ENCODE measurements at places on chromosomes 1 and 21.

DNA sequence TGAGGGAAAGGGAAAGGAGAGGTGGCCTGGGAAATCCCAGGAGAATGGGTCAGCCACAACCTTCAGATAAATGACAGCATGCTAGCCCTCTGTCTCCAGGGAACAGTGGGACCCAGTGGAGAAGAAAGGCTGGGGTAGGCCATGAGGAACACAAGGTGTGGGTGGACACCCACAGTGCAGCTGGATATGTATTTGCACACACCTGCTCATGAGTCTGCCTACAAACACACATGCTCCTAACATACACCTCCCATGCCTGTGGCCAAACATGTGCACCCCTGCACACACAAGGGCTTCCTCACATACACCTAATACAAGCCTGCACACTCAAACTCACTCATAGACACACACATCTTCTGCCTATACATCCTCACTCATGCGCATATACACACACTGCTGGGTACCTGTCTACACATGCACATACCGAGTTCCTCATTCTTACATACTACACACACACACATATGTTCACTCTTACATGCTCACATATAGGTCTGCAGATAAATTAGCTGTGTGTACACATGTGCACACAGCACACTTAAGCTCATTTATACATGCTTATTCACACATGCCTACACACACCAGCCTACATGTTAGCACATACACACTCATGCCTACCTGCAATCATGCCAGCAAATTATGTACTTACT is 3.6 kb downstream of the C1orf216 start:
- no peak for DNase-seq

- DNase-seq, result no peak
Observed at GRCh38 chr1:7786795-7787194, 2.7 kb downstream of the PER3 start.

DNA sequence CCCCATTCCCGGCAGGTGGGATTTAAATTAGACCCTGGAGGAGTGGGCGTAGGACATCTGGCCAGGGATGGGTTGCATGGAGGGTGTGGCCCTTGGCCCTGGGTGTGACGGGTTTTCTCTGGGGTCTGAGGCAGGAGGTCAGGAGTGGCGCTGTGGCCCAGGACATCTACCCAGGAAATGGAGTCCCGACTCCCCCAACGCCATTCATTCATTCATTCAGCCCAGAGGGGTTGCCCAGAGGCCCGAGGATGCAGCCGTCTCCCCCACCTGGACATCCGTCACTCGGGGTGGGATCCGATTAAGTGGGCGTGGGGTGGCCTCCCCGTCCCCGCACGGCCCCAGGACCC is 663 bp downstream of the ATP13A2 start:
- no peak for DNase-seq

DNA sequence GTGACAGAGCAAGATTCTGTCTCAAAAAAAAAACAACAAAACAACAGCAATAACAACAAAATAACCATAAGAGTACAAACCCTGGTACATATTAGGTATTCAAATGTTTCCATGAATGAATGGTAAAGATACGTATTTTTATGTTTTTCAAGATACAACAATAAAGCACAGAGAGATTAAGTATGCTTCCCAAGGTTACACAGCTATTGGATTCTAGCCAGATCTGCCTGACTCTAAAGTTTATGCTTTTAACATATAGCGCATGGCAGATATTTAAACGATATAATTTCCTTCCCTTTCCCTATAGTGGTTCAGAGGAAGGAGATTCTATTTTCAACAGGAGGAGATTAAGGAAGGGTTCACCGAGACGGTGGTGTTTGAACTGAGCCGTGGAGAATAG is 25.5 kb downstream of the RNU5D-1 start:
- DNase-seq, result no peak

- DNase-seq, result no peak
Observed at GRCh38 chr21:45381036-45381787, 23.8 kb upstream of the COL18A1 start.

DNA sequence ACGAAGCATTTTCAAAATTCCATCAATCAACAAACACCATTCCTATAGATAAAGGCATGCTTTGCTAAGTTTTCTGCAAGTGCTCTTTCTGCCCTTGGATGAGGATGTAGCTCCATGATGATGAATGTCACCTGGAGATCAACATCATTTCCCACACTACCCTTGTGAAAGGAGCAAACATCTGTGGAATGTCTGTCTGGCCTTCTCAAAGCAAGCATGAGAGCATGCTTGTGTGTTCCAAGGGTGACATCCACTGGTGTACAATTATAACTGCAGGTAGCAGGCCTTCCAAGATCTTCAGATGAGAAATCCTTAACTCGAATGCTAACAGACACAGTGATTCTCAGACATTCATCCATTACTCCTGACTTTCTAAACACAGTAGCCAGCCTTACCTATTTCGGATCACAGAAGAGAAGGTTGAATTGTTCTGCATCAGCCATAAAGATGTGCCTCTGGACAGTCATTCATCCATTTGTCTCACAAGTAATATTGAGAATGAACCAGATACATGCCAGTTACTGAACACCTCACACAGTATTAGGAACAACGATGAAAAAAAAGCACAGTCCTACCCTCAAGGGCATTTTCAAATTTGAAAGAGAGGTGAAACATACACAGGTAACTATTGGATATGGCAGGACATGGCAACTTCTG is 162.4 kb downstream of the TPR start:
- DNase-seq, result no peak

DNA sequence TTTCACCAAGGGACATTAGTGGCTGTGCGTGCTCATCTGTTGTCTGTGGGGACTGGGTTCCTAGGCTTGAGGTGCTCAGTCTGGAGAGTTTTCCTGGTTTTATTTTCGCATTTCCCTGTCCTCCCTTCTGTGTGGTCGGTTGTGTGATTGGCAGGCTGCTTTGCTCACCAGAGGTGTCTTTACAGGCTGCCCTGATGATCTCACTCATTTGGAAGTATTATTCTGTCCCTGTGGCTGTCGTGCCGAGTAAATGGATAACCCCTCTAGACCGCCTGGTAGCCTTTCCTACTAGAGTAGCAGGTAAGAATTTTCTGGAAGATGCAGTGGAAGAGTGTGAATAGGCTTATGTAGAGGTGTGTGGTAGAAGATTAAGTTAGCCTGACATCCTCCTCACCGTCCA is 44.1 kb upstream of the HMGN1 start:
- no peak for DNase-seq

DNA sequence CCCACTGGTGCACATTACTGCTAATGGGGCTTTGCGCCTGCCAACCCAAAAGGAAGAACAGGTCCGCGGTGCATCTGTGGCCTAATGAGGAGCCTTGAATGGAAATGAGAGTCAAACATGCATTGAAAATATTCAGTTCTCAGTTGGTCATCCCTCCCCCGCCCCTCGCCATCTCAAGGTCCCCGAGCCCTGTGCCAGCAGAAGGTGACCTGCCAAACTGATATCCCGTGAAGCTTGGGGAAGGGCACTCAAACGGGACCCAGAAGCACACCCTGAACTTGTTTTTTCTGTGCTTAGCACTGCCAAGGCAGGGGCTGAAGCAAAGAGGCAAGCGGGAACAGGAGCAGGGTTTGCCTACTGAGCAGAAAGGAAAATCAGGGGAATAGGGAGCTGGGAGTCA is 67.9 kb upstream of the ZNF648 start:
- DNase-seq, result no peak

DNA sequence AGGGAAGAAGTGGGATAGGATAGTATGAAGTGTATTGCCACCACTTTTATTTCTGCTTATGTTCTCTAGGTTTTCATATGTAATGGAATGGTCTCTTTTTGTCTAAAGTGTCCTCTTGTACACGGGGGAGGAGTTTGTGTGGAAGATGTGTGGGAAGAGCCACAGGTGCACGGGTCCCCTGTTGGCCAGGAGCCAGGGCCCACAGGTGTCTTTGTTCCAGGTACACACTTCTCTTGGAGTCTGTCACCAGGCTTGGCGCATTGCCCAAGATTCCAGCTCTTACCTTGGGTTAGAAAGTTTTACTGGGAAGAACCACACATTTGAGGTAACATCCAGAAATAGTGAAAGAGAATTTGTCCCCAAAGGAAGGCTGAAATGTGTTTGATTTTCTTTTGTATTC is 10.5 kb downstream of the TENT5C start:
- DNase-seq, result no peak

DNA sequence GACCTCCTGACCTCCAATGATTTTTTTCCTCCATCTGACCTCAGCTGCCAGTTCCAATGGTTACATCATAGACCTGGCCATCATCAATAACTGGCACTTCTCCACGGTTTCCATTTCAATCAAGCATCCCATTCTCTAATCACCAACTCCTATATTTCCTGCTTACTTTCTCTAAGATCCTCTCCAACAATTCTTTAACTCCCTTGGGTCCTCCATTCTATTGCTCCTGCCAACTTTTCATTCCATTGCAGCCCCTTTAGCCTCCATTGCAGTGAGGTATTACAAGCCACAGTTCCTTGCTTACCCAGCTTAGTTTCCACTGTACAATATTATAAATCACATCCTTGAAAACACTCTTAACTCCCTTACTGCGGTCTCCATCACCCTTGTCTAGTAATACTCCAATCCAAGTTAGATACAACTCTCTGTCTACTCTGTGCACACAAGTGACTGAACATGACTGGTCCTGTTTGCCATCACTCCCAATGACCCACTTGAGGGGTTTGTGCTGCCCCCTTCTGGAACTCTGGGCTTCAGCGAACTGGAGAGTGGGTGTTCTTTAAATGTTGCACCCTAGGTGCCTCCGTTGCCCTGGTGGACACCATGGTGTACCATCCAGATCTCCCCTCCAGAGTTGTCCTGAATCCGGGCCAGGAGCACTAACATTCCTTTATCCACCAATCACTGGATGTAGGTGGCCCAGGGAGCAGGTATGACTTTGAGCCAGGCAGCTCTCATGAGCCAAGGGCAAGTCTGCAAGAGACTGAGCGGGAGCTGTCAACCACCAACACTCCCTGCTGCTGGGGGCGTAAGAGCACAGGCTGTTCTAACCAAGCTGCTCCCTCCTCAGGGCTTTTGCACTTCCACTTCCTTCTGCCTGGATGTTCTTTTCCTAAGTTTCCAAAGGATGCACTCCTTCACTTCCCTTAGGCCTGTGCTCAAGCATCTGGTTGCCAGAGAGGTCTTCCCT is 3.7 kb upstream of the FNDC7 start:
- DNase-seq, result peak; percentile 35

DNA sequence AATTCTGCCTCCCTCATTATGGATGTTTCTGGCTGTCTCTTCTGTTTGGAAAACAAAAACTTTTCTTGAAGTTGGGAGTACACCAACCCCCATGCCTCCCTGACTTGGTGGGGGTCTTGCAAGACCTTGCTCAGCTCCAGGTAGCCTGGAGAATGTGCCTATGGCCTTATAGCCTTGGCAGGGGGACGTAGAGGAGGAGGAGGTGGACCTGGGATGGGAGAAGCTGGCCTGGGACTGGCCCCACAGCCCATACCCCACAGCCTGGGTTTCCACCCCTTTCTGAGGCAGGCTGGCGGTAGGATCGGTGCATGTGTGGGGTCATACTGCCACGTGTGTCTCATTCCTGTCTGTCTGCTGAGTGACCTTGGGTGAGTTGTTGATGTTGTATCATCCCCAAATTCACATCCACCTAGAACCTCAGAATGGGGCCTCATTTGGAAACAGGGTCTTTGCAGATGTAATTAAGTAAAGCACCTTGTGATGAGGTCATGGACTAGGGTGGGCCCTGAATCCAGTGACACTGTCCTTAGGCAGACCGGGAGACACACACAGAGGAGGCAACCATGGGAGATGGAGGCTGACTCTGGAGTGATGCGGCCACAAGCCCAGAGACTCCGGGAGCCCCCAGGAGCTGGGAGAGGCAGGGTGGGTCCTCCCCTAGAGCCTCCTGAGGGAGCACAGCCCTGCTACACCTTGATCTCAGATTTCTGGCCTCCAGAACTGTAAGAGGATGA is 18.5 kb downstream of the OBSCN start:
- no peak for DNase-seq

DNA sequence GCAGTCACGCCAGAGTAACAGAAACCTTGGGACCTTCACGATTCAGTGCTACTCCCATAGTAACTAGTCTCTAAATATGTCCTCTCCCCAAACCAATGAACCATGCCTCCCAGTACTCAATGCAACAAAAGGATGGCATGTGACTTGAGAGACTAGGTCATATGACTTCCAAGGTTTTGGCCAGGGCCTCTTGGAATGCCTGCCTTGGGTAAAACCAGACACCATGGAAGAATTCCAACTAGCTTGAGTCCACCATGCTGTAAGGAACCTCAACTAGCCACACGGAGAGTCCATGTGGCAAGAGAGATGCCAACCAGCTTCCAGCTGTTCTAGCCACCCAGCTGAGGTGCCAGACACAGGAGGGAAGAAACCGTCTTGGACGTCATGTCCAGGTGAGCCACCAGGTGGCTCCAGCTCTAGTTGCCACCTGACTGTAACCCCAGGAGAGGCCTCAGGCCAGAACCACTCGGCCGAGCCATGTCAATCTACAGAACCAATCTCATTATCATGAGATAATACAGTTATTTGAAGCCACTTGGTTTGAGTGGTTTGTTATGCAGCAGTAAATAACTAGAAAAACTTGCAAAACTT is 115.0 kb downstream of the SYF2 start:
- DNase-seq, result no peak

GRCh38 chr1:220135755-220136154 is 41.8 kb downstream of the IARS2 start:
- DNase-seq, result no peak

GRCh38 chr1:165287329-165287728 is 69.2 kb downstream of the LMX1A start:
- DNase-seq, result no peak

Data from activated T-helper 1 cell treated with anti-CD3 and anti-CD28 coated beads, Interleukin-2, amount 50 U/mL, for 16 hours (primary cell).